Activated CD4-positive, alpha-beta T cell treated with anti-CD3 and anti-CD28 coated beads for 36 hours (primary cell): ENCODE measurements at places on chromosomes 2 and 18.

DNA sequence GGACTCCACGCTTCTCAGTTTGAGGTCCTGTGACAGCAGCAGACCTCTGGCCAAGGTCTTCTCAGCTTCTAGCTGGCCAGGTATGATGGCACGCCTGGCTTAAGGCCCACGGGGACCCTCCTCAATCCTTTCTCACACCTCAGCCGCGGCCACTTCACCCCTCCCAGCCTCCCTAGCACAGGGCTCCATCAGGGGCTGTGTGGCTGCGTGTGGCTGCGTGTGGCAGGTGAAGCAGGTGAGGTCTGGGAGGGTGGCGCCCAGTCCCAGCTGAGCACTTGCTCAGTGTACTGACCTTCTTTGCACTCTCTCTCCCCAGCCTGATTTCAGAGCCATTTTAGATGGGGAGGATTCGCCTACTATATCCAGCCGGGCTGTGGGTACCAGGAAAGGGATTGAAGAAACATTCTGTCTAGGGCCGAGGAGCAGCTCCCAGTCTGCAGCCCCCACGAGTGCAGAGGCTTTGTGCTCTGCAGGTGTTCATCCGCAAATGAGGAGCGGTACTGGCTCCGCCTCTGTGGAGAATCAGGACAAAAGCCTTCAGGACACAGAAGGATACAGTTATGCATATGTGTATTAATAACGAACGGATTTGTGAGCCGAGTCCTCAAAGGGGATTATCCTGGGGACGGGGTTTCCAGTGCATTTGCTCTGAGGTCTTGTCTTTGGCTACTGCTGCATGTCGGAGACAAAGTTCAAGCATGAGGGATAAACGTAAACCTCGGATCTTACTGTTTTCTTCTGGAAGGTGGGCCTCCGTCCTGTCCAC lies 236.9 kb upstream of the RAB6C start:
- no peak for DNase-seq

DNA sequence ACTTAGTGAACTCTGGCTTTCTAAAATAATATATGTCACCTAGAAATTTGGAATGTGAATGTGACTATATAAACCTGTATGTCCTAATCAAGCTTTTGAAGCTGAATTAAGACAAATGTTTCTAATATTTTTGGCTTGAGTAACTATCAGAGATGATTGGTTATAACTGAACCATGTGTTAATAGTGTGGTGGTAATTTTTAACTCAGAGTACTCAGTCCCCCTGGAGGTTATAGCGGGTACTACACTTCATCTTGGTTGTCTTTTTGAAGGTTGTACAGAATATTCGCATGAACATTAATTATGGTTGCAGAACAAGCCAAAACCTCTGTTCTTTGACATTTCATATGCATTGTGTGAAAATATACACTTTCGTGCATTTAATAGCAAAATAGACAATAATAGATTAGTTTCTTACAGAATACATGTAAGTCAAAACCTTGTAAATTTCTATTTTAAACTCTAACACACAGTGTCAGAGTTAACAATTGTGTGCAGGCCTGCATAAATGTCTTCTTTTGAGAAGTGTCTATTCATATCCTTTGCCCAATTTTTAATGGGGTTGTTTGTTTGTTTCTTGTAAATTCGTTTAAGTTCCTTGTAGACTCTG lies 86.0 kb downstream of the OSBPL6 start:
- peak; percentile 45 for DNase-seq

GRCh38 chr18:72089432-72089831 lies 454.7 kb downstream of the CBLN2 start:
- no peak for DNase-seq

DNA sequence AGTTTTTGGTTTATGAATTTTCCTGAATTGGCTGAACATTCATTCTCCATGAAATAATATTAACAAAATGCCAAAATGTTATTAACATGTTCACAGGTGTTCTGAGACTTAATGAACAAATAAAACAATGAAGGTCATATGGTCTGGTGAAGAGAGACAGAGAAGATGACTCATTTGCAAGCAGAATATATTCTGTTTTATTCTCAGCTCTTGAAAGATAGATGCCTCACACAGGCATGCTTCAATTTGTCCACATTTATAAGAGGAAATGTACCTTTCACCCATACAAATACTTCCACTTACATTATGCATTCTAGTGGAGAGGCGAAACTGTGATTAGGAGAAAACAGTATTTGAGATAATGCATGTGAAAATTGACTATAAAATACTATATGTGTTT lies 75.4 kb upstream of the PGAP1 start:
- no peak for DNase-seq

DNA sequence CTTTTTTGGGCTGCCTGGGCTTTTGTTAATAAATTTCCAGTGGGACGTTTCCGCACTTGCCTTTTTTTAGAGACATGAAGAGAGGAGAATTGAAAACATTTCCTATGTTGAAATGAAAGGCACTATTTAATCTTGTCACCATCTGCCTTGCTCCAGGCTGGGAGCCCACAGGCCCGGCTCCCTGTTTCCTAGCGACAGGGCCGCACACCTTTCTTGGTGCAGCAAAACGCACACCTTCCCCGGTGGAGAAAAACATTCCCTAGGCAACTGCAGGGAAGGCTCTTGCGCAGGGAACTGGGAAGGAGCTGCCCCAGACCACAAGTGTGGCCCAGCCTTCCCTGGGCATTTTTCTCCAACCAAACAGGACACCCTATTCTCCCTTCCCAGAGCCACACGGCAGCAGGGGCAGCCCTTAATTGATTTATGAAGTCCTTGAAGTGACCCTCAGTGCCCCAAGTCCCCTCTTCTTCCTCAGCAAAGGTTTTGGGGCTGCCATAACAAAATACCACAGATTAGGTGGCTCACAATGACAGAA lies 132.9 kb upstream of the MSH6 start:
- DNase-seq: no peak

- DNase-seq: no peak
Observed at GRCh38 chr2:230459216-230459615, 43.2 kb downstream of the SP100 start.

DNA sequence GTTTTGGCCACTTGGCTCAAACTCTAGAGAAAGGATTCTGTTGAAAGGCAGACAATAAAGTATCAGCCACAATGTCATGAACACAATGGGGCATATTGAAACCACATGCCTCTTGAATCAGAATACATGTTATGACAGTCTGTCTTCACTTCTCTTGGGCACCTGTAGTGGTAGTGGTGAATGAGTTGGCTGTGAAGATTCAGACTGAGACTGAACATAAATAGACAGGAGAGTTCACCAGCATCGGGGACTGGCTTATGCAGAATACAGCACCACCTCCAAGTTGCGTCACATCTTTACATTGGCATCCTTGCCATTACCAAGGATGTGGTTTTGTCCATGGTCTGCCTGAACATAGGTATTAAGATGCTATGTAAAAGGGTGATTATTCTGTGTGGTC lies 336.8 kb downstream of the MYCN start:
- DNase-seq: peak; percentile 7
